ENCODE measurements at places on chromosomes 2 and 18.

GRCh38 chr2:31366733-31367132 is 47.8 kb downstream of the XDH start:
- no peak for DNase-seq

GRCh38 chr2:11379558-11379957 is 35.1 kb upstream of the ROCK2 start:
- DNase-seq = no peak

DNA sequence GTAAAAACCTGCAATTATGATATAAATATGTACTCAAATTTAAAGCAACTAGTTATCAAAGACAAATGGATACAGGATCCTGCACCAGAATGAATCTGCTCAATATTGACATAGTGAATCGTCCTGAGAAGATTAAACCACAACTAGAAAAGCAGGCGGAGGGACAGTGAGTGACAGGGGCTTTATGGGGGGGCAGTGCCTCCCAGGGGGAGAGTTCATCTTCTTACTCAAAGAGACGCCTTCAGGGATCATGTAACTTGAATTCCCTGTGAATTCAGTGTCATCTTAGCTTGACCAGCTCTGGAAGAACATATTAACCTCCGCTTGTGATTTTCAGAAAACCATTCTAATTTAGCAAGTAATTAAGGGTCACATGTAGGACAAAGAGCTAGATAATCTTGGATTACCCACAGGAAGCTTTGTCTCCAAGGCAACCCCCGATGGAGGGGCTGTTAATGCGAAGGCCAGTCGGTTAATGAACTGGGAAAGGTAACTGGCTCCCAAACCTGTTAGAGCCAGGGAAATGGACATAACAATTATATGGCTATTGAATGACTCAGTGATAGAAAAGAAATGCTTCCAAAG is 17.4 kb upstream of the LMAN1 start:
- no peak for DNase-seq

GRCh38 chr2:38433607-38433975 is 56.5 kb upstream of the ATL2 start:
- no peak for DNase-seq

- DNase-seq = no peak
Measured at GRCh38 chr18:38695559-38696280, 1130.1 kb upstream of the CELF4 start.

DNA sequence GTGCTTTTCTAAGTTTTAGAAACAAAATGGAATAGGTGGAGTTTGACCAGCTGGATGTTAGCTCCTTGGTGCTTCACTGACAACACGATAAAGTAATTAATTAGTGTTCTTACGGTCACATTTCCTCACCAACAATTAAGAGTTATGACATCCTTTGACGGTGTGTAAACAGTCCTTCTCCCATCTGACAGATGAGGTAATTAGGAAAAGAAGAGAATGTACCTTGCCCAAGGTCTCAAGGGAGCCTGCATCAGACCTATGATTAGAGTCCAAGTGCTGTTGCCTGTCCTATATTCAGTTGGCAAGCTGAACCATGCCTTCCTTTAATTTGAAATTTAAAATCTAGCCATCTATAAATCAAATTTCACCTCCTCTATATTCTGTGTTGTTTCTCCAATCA is 48.3 kb upstream of the STK17B start:
- no peak for DNase-seq

Data from stimulated activated CD4-positive, alpha-beta T cell treated with anti-CD3 and anti-CD28 coated beads, Interleukin-15, amount 100 ng/mL, for 48 hours (primary cell).